Naive thymus-derived CD4-positive, alpha-beta T cell (primary cell): ENCODE measurements at places on chromosomes 12 and 14. TPM values are rescaled to one million over a fixed set of nuclear protein-coding genes. Genes with fewer than 3 reads are reported as not detected.

Gene PGAM5
- total RNA-seq: 21.4 TPM

Gene PIK3C2G
- total RNA-seq: not detected in 2 replicates

Gene CCDC197
- not detected for total RNA-seq

Gene BLOC1S1
- 37.6 TPM for total RNA-seq

Gene TAS2R9
- total RNA-seq: not detected

DNA sequence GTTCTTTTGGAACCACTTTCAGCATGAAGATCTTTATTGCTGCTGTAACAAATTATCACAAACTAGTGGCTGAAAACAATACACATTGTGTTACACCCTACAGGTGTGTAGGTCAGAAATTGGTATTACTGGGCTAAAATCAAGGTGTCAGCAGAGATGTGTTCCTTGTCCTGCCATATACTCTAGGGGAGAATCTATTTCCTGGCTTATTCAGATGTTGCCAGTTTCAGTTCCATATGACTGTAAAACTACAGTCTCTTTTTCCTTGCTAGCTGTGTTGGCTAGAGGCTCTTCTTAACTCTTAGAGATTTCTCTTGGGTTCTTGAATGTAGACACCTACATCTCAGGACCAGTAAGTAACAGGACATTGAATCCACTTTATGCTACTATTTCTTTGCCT, 215.6 kb upstream of the PPFIA2 start:
- no peak overlapping the region for H3K27ac ChIP-seq
- no peaks in the 10 kb centered on the region for H3K27me3 ChIP-seq
- H3K4me1 ChIP-seq: no peaks in the 10 kb centered on the region
- no peak for DNase-seq
- no peaks in the 10 kb centered on the region for H3K36me3 ChIP-seq
- no peak overlapping the region for H3K4me3 ChIP-seq

GRCh38 chr12:68559984-68560850, 50.5 kb upstream of the RAP1B start:
- no peaks in the 10 kb centered on the region for H3K36me3 ChIP-seq
- H3K4me1 ChIP-seq: no peaks in the 10 kb centered on the region
- H3K27me3 ChIP-seq: no peaks in the 10 kb centered on the region
- no peak overlapping the region for H3K4me3 ChIP-seq
- no peak overlapping the region for H3K27ac ChIP-seq

GRCh38 chr14:22003461-22003860, 329.8 kb upstream of the OR4E1 start:
- peak overlapping the region; percentile 65 for H3K4me3 ChIP-seq
- H3K36me3 ChIP-seq: no peaks in the 10 kb centered on the region
- H3K27me3 ChIP-seq: no peaks in the 10 kb centered on the region
- H3K4me1 ChIP-seq: peaks cover 6% of the 10 kb centered on the region
- peak overlapping the region; percentile 62 for H3K27ac ChIP-seq

DNA sequence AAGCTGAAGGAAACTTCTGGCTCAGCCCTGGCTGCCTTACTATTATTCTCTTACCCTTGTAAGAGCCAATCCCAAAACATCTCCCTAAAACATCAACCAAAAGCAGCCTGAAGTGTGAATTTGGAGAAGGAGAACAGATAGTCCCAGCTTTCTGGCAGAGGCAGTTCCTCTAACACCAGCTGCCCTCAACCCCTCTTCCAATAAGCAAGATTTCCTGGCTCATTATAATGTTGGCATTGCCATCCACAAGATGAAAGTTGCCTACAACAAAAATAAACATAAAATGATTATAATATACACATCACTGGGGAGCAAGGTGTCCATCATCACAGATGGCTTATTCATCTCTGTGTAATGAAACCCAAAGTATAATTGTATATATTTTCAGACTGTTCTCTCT, 352.5 kb upstream of the CCDC196 start:
- DNase-seq: no peak
- no peaks in the 10 kb centered on the region for H3K4me1 ChIP-seq
- H3K27me3 ChIP-seq: no peaks in the 10 kb centered on the region
- H3K36me3 ChIP-seq: no peaks in the 10 kb centered on the region
- no peak overlapping the region for H3K4me3 ChIP-seq
- H3K27ac ChIP-seq: no peak overlapping the region

DNA sequence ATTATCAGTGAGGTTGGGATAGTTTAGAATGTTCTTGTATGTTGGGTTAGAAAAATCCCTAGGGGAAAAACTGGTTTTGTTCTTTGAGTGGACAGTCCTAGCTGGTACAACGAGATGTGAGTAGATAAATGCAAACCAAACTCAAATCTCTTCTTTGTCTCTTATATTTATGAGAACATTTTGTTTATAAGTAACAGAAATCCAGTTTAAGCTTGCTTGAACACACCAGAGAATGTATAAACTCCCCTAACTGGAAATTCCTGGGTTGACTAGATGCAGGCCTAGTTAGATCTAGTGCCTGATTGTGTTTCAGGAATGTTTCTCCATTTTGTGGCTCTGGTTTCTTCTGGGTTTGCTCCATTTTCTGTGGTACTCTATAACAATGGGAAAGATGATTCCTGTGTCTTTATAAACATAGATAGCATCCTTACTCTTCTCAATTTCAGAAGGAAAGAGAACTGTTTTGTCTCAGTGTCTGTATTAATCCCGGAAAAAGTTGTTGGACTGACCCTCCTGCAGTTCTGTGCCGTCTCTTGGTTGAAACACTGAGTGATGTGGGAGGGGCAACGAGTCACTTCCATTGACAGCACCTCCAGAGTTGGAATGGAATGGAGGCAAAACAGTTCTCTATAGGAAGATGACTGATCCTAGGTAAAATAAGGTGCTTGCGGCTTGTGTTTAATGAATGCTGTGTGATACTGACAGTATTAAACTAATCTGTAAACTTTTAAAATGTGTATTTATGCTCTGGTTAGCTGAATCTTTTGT, 244.8 kb downstream of the TMTC2 start:
- no peak for DNase-seq
- no peak overlapping the region for H3K27ac ChIP-seq
- no peaks in the 10 kb centered on the region for H3K4me1 ChIP-seq
- no peaks in the 10 kb centered on the region for H3K27me3 ChIP-seq

GRCh38 chr12:120583478-120584030, 2.4 kb upstream of the POP5 start:
- peaks cover 4% of the 10 kb centered on the region for H3K4me1 ChIP-seq
- H3K36me3 ChIP-seq: peaks cover 6% of the 10 kb centered on the region
- peak; percentile 85 for DNase-seq
- peak overlapping the region; percentile 32 for H3K4me3 ChIP-seq

- no peaks in the 10 kb centered on the region for H3K36me3 ChIP-seq
- peaks cover 6% of the 10 kb centered on the region for H3K27me3 ChIP-seq
- peaks cover 9% of the 10 kb centered on the region for H3K4me1 ChIP-seq
- H3K27ac ChIP-seq: no peak overlapping the region
- H3K4me3 ChIP-seq: peak overlapping the region; percentile 74
- DNase-seq: peak; percentile 27
These were observed 1.6 kb downstream of the DPF3 start for GRCh38 chr14:72892103-72892878.

- H3K27ac ChIP-seq: no peak overlapping the region
- no peaks in the 10 kb centered on the region for H3K36me3 ChIP-seq
- no peak for DNase-seq
These were observed 94.7 kb upstream of the SFSWAP start for GRCh38 chr12:131616043-131616700.

GRCh38 chr12:15679151-15679550, 110.0 kb downstream of the EPS8 start:
- no peaks in the 10 kb centered on the region for H3K4me1 ChIP-seq
- H3K27me3 ChIP-seq: peaks cover 3% of the 10 kb centered on the region
- no peak overlapping the region for H3K4me3 ChIP-seq
- H3K36me3 ChIP-seq: no peaks in the 10 kb centered on the region
- no peak overlapping the region for H3K27ac ChIP-seq
- DNase-seq: no peak
